ENCODE measurements at places on chromosomes 7 and 10.
A peak's percentile ranks its signal among the peaks of the same experiment; 100 is the strongest.

GRCh38 chr7:79008786-79009185 lies 444.7 kb downstream of the MAGI2 start:
- no peak for DNase-seq

- DNase-seq = no peak
These were observed 53.8 kb downstream of the KDM7A start for GRCh38 chr7:140122965-140123364.

DNA sequence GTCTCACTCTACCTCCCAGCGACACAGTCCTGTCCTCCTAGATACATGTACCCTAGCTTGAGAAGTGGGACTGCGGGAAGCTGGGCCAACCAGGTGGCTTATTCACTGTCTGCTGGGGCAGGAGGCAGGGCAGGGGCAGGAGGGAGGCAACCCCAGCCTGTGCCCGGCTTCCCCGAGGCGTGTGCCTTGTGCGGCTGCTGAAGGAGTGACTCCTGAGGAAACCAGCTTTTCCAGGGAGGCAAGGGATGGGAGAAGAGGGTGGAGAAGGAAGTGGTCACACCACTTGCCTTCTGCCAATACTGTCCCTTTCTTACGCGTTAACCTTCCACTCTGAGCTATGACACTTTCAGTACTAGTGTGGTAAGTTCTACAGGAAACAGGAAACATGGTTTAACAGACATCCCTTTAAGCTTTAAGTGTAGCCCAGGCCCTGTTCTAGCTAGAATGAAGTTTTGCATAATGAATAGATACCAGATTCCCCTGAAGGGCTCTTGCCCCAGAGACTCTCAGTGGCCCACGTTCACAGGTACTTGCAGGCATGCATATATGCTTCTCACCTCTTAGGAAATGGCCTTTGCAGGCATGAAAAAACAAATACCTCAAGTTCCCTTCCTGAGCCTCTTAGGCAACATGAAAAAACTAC lies 40.6 kb downstream of the SYPL1 start:
- DNase-seq = peak; percentile 88

DNA sequence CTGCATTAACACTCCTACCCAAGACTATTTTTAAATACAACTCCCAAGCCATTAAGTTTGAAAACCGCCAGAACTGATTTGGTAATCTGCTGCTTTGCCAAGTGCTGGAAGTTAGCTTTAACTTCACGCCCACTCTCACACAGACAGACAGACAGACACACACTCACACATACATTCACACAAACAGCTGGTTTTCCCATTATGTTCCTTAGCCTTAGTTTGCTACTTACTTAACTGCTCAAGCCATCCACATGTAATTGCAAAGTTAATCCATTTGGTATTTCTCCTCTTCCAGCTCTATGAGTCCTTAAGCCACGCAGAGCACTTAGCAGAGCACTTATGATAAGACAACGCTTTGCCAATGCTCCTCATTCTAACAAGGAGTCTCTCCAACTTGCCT lies 8.3 kb downstream of the COBL start:
- DNase-seq = no peak

GRCh38 chr10:115604627-115605026 lies 511.5 kb downstream of the ATRNL1 start:
- no peak for DNase-seq

- DNase-seq = no peak
These were observed 103.7 kb downstream of the RBM20 start for GRCh38 chr10:110747609-110748464.

- DNase-seq = no peak
These were observed 3.3 kb downstream of the MRPS33 start for GRCh38 chr7:141011443-141011842.

- no peak for DNase-seq
These were observed 25.5 kb downstream of the JAZF1 start for GRCh38 chr7:28155019-28155660.

DNA sequence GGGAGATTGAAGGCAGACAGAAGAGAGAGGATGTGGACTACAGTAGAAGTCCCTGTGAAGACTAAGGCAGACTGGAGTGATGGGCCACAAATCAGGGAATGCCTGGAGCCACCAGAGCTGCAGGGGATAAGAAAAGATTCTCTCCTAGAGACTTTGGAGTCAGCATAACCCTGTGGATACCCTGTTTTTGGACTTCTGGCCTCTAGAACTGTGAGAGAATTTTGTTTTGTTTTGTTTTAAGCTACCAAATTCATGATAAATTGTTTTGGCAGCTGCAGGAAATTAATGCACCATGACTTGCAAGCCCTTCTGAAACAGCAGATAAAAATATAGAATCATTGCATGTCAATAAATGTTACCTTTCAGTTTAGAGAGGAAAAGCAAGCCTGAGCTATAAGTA lies 41.3 kb downstream of the INHBA start:
- no peak for DNase-seq

GRCh38 chr10:75342397-75342796 lies 59.2 kb downstream of the ZNF503 start:
- DNase-seq = no peak

- DNase-seq = no peak
These were observed 552.7 kb downstream of the DNAJB6 start for GRCh38 chr7:157889480-157889879.

- no peak for DNase-seq
These were observed 60.1 kb upstream of the SDK1 start for GRCh38 chr7:3240826-3241430.

DNA sequence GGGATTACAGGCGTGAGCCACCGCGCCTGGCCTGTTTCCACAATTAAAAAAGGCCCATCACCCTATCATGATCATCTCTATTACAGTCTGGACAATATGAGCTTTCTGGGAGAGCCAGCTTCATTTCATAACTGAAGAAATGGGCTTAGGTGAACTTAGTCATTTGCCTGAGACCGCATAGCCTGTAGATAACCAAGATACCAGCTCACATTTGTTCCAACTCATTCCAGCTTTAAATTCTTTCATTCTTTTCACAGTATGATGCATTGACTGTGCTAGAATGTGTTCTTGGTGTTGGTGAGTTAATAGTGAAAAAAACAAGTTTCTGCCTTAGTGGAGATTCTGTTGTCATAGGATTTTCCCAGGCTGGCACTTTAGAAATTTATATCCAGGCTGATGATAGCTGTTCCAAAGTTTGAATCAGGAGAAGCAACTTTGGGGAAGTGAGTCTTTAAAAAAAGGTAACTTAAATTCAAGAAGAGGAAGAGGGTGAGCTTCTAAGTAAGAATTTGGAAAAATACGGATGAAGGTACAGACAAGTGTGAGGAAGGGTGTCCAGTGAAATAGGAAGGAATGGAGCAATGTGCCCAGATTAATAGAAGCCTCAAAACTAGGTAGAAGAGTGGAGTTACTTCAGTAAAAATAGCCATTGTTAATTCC lies 2.1 kb upstream of the H2AZ2 start:
- no peak for DNase-seq

- DNase-seq = no peak
These were observed 262.9 kb downstream of the TCERG1L start for GRCh38 chr10:131048606-131049005.

- peak; percentile 100 for DNase-seq
These were observed 470 bp upstream of the NAMPT start for GRCh38 chr7:106285051-106285854.

DNA sequence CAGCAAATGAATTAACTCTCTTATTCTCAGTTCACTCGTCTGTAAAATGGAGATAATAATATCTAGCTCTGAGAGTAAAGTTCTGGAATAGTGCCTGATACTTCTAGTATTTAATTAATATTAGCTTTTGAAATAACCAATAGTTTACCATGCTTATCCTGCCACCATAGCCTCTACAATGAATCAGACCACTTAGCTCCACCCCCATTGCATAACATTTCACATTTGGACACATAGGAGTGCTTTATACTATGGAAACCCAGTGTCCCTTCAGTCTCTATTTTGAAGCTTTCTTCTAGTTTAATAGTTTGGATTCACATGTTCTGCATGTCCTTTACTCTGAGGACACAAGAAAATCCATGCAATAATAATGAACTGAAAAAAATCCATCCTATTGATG lies 427.3 kb upstream of the C7orf33 start:
- no peak for DNase-seq

DNA sequence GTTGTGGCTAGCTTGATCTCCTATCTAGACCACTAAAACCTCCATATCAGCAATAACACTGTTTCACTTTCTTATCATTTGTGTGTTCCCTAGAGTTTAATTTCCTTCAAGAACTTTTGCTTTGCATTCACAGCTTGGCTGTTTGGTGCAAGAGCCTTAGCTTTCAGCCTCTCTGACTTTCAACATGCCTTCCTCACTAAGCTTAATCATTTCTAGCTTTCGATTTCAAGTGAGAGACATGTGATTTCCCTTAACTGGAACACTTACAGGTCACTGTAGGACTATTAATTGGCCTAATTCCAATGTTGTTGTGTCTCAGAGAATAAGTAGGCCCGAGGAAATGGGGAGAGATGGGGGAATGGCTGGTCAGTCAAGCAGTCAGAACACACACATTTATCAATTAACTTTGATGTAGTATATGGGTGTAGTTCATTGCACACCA lies 10.6 kb upstream of the BPGM start:
- peak; percentile 81 for DNase-seq

DNA sequence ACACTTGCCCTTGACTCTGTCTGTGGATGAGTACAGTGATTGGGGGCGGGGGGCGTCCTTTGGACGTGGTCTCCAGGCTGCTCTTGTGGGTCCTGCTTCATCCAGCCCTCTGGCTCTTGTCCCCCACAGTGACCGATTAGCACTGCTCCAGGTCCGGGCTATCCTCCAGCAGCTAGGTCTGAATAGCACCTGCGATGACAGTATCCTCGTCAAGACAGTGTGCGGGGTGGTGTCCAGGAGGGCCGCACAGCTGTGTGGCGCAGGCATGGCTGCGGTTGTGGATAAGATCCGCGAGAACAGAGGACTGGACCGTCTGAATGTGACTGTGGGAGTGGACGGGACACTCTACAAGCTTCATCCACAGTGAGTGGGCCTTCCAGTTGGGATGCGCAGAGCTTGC lies 18.3 kb downstream of the TACR2 start:
- no peak for DNase-seq

DNA sequence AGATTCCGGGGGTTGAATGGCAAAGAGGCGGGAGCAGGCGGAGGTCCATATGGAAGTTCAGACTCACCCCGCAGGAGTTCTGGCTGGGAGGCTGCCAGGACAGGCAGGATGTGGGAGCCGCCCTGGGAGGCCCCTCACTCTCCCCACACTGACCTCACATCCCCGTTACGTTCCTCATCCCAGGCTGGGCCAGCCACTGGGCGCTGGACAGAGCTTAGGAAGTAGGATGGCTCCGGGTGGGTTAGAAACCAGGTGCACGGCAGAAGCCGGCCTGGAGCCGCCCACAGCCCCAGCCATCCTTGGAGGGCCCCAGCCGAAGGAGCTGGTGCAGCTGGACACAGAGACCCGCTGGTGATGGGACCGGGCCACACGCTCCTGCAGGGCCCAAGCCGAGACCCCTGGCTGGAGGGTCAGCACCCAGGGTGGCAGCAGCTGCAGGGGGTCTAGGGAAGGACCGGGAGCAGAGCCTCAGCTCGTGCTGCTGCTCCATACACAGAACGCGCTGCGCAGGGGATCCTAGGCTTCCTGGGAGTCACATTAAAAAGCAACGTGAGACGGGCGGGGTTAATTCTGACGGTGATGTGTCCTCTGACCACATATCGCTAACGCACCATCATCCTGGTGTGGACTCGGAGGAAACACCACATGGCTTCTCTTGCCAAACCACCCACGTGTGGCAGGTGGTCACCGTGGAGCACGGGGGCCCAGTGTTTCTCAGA lies 98.6 kb upstream of the DIP2C start:
- no peak for DNase-seq

DNA sequence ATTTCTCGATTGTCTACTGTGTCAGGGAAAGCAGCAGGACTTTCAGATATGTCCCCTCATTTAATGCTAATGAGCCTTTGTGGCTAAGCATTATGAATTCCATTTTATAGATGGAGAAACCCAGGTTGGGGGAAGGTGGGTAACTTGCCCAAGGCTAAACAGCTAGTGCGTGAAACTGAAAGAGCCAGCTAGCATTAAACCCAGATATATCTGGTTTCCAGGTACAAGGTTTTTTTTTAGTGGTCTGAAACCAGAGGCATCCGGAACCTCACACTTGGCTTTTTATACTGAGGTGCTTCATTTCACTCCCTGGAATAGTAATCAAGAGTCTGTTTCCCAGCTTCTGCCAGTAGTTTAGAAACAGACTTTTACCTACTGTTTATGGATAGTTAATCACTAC lies 694.8 kb downstream of the PHTF2 start:
- DNase-seq = no peak

- no peak for DNase-seq
These were observed 2.0 kb downstream of the CALY start for GRCh38 chr10:133334503-133335245.

GRCh38 chr10:99685597-99685967 lies 26.3 kb downstream of the ENTPD7 start:
- DNase-seq = peak; percentile 88

DNA sequence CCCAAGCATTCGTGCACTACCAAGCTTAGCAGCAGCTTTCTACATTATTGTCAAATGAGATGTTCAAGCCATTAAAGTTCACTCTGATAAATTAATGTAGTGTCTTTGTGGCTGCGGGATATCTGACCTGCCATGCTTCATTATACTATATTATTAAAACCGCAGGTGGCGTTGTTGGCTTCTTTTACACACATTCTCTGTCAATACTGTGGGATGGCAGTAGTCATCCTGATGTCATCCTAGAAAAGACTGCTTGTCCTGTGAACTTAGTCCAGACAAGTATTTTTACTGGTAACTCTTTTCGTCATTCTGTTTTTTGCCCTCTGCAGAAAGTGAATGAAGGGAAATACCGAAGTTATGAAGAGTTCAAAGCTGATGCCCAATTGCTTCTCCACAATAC lies 103.9 kb downstream of the ZMYND11 start:
- peak; percentile 26 for DNase-seq

DNA sequence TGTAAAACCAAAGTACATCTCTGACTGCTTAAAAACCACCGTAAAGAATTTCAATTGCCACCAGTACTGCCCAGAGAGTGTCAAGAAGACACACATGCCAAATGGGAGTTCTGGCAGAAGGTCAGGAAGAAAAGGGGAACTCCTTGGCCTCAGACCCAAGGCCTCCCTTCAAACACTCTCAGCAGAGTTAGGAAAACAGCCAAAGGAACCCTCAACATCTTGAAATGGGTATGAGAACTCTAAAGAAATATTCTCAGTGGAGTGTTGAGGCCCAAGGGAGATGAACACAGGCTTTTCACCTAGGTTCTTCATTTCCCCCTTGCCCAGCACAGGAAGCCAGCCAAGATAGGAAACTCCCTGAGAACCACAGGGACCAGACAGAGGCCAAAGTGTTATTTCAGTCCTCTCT lies 96.1 kb upstream of the ASAH2 start:
- no peak for DNase-seq

- DNase-seq = no peak
These were observed 1370.6 kb upstream of the LRRTM3 start for GRCh38 chr10:65555192-65555591.

GRCh38 chr10:17179002-17179401 lies 22.5 kb downstream of the TRDMT1 start:
- no peak for DNase-seq

Measured in kidney tubule cell (primary cell).